ENCODE measurements at places on chromosomes 2 and 18.

- DNase-seq = no peak
Measured at GRCh38 chr2:25309402-25309801, 32.3 kb downstream of the DNMT3A start.

GRCh38 chr2:160920791-160921303, 239.4 kb upstream of the TANK start:
- peak; percentile 51 for DNase-seq

DNA sequence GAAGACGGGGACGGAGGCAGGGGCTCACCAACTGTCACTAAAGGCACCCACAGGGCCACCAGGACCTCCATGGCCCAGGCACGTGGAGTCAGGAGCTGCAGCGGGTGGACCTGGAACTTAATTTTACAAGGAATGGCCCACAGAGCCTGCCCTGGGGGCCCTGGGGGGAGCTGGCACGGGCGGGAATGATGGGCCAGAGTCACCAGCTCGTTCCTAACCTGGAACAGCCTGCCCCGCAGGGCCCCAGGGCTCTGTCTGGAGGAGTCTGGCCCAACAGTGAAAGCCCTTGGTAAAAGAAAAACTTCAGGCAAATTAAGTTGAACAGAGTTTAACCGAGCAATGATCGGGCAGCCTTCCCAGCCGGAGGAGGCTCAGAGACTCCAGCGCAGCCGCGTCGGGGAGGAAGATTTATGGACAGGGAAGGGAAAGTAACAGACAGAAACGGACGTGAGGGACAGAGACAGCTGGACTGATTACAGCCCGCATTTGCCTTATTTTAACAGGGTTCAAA, 118.4 kb upstream of the TMEM18 start:
- no peak for DNase-seq

DNA sequence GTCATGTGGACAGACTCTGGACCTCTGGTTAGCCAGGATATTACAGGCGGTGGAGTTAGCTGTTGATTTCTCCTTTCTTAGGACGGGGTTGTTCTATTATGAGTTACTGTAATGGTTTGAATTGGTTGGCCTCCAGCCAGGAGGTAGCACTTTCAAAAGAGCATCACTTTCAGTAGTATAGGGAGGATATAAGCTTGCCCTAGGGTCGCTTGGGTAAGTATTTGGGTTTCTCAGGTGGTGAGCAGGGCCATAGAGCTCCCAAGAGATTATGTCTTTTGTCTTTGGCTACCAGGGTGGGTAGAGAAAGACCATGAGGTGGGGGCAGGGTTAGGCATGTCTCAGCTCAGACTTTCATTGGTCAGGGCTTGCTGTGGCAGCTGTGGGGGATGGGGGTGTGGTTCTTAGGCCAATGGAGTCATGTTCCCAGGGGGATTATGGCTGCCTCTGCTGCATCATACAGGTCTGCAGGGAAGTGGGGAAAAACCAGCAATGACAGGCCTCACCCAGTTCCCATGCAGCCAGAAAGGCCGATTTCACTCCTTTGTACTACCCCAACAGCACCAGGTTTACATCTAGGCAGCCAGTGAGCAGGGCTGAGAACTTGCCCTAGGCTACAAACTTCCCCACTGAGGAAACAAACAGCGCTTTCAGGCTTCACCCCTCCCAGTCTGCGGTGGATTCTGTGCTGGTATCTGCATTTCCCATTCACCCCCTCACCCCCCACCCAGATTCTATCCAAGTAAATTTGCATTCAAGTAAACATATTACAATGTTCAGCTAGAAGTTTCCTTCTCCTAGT, 89.4 kb upstream of the SLC38A11 start:
- DNase-seq = no peak

DNA sequence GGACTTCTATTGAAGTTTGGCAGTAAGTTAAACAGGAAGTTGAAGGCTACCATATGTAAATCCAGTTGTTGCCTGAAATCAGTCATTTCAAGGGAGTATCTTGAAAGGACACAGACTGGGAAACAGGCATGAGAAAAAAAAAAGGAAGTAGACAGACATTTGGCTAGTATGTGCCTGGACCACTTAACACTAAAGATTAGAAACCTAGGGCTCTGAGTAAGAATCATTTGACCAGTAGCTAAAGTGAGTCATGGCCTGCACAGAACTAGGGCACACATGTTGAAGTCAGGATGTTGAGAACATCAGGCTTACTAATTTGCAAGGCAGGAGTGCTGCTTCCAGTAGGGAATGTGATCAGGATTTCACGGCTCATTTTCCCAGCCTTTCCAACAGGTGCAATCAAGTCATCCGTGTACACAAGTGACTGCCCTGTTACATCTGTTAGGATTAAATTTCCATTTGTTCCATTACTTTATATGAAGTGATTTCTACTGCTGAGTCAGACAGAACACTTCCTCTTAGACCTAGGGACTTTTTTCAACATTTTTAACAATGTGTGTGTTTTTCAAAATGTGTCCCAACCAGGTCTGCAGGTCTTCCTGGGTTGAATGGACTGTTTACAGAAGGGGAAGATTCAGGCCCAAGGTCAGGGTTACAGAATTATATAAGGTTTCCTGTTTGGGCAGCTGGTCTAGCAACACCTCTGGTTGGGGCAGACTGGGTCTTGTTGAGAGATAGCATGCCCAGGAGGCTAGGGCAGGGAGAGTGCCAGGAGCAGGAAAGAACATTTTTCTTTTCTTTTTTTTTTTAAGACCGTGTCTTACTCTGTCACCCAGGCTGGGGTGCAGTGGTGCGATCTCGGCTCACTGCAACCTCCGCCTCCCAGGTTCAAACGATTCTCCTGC, 145.6 kb downstream of the TGIF1 start:
- peak; percentile 48 for DNase-seq

DNA sequence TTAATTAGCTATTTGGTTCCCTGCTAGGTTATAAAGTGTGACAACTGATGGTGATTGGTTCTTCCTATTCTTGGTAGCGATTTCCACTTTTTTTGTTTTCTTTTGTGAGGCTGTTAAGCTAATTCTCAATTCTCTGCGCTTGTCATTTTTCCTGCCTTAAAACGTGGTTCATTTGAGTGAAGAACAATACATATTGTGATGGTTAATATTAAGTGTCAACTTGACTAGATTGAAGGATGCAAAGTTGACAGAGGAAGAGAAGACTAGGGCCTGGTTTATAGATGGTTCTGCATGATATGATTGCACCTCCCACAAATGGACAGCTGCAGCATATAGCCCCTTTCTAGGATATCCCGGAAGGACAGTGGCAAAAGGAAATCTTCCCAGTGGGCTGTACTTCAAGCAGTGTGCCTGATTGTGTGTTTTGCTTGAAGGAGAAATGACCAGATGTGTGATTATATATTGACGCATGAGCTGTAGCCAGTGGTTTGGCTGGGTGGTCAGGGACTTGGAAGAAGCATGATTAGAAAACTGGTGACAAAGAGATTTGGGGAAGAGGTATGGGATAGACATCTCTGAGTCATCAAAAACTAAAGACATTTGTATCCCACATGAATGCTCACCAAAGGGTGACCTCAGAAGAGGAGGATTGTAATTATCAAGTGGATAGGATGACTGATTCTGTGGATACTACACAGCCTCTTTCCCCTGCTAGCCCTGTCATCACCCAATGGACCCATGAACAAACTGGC, 39.4 kb upstream of the ZNF804A start:
- DNase-seq = no peak
